ENCODE measurements at places on chromosomes 1 and 21.

- no peak for DNase-seq
These were observed 36.5 kb upstream of the BARHL2 start for GRCh38 chr1:90753556-90753955.

- no peak for DNase-seq
These were observed 39.1 kb downstream of the UROD start for GRCh38 chr1:45051005-45051772.

- DNase-seq, result no peak
These were observed 28.3 kb upstream of the PEF1 start for GRCh38 chr1:31672986-31673385.

GRCh38 chr1:147605591-147605990 lies 64.3 kb downstream of the BCL9 start:
- no peak for DNase-seq

GRCh38 chr21:27154451-27155129 lies 187.7 kb upstream of the ADAMTS5 start:
- DNase-seq, result no peak

- no peak for DNase-seq
These were observed 969.0 kb downstream of the TTLL7 start for GRCh38 chr1:83029916-83030315.

Measured in CD4-positive, alpha-beta T cell treated with Interferon gamma for 1 hour (primary cell).